ENCODE measurements at places on chromosomes 13 and 19.

DNA sequence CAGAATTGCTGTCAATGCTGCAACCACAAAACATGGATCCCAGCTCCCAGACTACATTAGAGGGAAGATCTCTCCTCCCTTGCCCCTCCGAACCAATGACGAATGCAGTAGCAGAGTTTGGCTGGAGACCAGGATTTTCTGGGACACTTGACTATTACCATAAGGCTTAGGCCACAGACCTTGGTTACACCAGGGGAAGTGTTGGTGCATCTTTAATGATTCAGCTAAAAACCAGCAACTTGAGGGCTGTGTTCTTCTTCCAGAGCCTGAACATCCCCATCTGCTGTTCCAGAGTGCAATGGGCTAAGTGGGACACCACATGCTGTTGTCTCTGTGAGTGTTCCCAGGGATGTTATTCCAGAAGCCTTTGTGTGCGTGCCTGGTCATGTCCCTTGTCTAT, 528.2 kb downstream of the LMO7 start:
- DNase-seq: no peak

GRCh38 chr19:8703223-8703622, 4.6 kb upstream of the ACTL9 start:
- no peak for DNase-seq

DNA sequence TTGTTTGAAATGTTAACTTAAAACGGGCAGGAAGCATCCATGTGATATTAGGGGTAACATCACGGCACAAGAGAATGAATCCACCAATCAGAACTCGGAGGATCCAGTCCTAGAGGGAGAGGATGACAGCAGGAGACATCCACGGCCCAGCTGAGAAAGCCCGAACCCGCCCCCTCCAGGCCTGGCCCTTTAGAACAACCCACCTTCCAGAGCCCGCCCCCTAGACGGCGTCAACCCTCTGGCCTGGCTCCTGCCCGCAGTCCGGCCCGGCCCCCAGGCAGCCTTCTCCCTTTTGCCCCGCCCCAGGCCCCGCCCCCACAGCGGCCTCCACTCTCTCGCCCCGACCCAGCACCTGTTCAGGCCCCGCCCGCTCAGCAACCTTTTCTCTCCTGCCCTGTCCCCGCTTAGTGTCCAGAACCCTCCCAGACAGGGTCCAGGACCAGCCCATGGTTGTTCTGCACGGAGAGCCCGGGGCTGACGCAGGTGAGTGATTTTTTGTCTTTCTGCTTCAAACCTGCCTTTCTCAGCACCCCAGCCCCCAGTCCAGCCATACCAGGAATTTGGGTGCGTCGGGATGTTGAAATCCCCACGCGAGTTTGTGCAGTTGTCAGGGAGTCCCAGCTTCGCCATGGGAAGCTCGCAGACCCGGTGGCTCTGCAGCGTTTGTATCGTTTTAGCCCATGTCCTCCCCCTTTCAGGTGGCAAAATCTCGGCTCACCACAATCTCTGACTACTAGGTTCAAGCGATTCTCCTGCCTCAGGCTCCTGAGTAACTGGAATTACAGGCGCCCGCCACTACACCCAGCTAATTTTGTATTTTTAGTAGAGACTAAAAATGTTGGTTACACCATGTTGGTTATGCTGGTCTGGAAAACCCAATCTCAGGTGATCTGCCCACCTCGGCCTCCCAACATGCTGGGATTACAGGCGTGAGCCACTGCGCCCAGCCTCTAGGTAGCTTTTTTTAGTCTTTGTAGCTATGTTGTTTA, 16.1 kb downstream of the ZNF816 start:
- DNase-seq: no peak

- no peak for DNase-seq
These were observed 2816.6 kb downstream of the PCDH9 start for GRCh38 chr13:64413529-64413928.

- no peak for DNase-seq
These were observed 30.0 kb upstream of the ATP12A start for GRCh38 chr13:24650161-24650560.

DNA sequence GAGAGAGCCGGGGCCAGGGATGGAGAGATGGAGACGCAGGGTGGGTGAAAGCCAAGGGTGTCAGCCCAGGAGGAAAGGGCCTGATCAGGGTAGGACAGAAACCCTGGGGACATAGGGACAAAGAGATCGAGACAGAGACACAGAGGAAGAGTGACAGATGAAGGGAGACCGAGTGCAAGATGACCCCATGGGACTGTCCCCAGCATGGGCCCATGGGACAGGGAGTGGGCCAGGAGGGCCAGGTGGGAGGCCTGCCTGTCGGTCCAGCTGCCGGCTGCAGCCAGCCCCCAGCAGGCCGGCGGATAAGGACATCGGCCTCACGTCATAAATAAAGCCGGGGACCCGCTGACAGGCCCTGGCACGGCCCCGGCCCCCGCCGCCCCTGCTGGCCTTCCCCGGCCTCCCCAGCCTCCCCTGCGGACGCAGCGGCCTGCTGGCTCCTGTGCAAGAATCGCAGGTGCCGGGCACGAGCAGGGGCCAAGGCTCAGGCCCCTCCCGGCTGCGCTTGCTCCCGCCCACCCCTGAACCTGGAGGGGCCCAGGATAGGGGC, 6.3 kb downstream of the REX1BD start:
- no peak for DNase-seq

GRCh38 chr19:23799321-23799720, 40.6 kb upstream of the ZNF681 start:
- DNase-seq: peak; percentile 40

GRCh38 chr19:1914826-1915341, 9.7 kb downstream of the ADAT3 start:
- DNase-seq: no peak

- no peak for DNase-seq
These were observed 722 bp upstream of the ICAM1 start for GRCh38 chr19:10270180-10270615.

- no peak for DNase-seq
These were observed 15.8 kb downstream of the FREM2 start for GRCh38 chr13:38702669-38703068.

DNA sequence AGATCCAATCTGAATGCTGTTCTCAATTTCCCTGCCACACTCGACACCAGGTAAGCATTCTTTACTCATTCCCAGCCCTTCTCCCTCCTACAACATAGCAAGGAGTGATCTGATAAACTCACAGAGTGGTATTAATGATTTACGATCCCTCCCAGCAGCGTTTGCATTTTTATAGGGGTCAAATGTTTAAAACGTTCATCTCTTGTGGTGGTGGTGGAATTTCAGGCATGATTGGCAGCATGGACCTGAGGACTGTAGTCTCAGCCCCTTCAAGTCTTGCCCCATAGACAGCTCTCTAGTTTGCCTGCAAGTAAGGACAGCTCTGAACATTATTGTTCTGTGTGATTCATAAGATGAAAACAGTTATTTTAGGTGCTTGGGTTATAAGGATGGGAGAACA, 565.7 kb downstream of the EFNB2 start:
- DNase-seq: no peak

- DNase-seq: no peak
These were observed 264.8 kb upstream of the SPRY2 start for GRCh38 chr13:80605716-80606115.

DNA sequence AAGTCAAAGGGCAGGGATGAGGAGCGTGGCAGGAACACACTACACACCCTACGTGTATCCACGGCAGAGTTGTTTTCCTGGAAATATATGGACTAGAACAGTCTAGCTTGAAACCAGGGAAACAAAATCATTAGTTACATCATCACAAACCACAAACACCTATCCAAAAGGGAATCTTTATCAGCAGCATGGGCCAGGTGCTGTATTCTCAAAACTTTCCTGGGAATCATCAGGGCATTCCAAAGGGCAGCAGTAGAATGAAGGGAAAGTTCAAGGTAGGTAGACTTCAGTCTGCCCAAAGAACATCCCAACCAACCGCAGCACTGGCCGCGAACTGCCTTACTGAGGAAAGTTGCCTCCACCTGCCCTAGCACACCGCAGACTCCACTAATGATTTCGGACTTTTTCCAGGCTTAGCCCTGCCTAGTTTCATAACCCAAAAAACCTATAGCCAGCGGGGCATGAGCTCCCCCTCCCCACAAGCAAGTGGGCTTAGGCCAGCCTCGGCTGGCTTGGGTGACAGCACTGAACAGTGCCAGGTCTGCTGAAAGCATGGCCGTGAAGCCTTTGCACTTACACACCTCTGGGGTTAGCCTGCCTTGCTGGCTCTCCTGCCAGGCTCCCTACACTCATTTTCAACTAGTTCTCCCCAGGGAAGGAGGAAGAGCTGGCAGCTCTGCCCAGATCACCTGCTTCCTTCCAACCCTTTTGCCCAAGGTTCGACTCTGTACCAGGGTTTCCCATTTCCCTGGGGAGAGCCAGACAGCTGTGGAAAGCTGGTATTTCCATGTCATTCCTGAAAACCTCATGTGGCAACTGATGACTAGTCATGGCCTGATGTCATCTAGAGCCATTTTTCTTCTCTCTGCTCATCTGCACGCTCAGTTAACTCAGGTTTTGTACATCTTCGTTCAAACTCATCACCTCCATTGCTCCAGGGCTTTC, 77.3 kb upstream of the UBAC2 start:
- DNase-seq: no peak

- no peak for DNase-seq
These were observed 247.3 kb downstream of the MTUS2 start for GRCh38 chr13:29067306-29067945.

DNA sequence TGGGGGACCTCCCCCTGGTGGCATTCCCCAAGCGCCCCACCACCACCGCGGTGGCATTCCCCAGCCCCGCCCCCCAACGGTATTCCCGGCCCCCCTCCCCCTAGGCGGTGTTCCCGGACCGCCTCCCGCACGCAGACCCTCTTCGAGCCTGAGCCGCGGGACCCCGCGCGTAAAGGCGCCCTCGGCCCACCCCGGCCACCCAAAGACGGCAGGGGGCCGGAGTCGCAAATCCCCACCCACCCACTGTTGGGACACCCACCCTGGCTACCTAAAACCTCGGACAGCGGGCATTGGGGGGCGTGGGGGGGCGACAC, 22.4 kb downstream of the OLFM2 start:
- DNase-seq: no peak

- no peak for DNase-seq
These were observed 76.6 kb upstream of the KLF12 start for GRCh38 chr13:74210693-74211393.

DNA sequence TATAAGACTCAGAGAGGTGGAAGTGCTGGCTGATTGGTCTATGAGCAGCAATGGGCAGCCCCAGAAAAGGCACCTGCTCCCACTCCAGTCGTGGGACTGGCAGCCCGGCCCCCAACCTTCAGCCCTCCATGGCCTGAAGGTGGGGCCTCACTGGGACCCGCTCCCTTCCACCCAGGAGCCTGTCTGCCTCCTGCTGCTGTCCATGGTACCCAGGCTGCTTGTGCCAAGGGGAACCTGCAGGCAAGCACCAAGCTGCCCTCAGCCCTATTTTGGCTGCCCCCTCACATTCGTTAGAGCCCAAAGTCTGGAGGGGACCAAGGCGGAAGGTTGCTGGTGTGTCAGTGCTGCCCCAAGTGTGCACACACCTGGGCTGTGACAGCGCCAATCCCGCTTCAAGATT, 2304.9 kb downstream of the PCDH9 start:
- no peak for DNase-seq

GRCh38 chr19:23539499-23539898, 144.2 kb upstream of the ZNF91 start:
- no peak for DNase-seq

GRCh38 chr13:31236211-31236786, 36.5 kb downstream of the B3GLCT start:
- no peak for DNase-seq

DNA sequence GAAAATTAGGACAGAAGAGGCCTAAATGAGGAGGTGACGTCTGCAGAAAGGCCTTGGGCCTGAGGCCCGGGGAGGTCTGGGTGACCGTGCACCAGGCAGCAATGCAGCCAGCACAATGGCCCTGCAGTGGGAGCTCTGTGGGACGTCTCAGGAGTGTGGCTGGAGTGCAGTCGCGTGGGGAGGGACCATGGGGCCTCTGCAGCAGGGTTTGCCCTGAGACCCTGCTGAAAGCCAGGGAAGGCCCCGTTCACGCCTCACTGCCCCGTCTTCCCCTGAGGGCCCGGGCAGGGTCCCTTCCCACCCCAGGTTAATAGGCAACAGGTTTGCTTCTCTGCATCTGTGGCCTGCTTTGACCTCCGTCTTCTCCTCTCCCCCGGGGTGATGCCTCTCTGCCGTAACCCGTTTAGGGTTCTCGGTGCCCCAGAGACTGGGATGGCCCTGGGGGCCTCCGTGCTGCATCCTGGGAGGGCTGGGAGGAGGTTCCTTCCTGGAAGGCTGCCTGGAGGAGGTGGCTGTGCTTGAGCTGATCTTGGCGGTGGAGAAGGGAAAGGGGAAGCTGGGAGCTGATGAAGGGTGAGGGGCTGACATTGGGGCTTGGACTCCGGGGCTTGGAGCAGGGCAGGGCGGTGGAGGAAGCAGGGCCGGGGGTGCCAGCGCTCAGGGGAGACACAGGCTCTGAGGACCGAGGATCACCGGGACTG, 9.7 kb downstream of the PALM start:
- no peak for DNase-seq

DNA sequence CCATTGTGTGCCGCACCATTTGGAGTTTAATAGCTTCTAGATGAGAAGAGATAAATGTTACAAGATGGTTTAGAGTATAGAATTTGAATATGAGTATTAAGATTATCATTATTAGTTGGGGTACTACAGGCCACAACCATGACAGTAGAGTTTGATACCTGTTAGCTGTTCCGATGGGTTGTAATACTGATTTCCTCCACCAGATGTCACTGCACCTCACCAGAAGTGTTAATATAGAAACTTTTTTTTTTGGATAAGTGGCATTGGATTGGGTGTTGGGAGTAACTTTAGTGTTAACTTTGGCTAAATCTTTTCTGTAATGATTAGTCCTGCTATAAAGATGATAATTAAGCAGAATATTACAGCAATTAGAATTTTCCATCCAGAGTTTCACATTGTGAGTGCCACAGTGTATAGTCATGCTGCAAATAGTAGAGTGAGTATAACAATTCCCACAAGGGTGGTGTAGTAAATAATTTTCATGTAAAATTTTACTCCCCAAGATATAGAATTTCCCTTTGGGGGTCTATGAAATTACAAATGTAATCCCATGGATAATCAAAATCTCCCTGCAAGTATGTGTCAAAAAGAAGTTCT, 56.3 kb downstream of the PSG3 start:
- no peak for DNase-seq

GRCh38 chr19:1241417-1242095, at the start of gene ATP5F1D:
Gene ATP5F1D, plus strand, starts transcription at chr19:1241751. Its CDS starts 100 bp downstream, at chr19:1241851.
- DNase-seq: peak; percentile 81

GRCh38 chr19:12880551-12881171, 588 bp downstream of the DNASE2 start:
- no peak for DNase-seq

Data from stimulated activated naive CD4-positive, alpha-beta T cell (primary cell).